Eye (tissue), 1 donor: ENCODE measurements at places on chromosomes 5 and 9.

DNA sequence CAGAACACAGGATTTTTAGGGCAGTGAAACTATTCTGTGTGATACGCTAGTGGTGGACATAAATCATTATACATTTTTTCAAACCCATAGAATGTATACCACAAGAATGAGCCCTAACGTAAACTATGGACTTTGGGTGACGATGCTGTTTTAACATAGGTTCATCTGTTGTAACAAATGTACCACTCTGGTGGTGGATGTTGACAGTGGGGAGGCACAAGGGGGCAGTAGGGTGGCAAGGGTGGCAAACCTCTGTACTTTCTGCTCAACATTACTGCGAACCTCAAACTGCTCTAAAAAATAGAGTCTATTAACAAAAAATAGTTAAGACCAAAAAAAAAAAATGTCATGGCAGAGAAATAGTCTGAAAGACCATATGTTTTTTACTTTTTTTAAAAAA lies 9.1 kb upstream of the MVB12B start:
- no peak for DNase-seq

- DNase-seq: no peak
Measured at GRCh38 chr5:34002629-34003328, 5.1 kb downstream of the AMACR start.

GRCh38 chr9:125374443-125375309 lies 113.0 kb downstream of the GAPVD1 start:
- peak; percentile 94 for DNase-seq

GRCh38 chr5:107869438-107870115 lies 198.8 kb upstream of the EFNA5 start:
- DNase-seq: peak; percentile 37

DNA sequence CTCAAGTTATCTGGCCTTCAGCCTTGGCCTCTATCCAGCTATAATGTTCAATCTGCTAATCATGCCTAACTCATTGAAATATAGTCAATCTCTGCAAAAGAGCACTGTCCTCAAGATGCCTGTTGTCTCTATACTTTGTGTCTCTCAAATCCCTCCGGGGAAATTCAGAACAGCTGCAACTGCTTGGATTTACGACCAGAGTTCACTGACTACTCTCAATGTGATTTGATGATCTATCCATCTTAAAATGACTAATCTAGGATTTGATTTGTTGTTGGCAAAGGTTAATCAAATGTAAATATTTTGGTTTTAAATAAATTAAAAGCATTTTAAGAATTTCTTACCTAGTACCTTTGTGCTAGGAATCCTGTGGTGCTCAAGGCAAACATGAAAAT lies 40.9 kb downstream of the SVEP1 start:
- DNase-seq: peak; percentile 16

GRCh38 chr5:127299678-127300077 lies 9.1 kb downstream of the MEGF10 start:
- DNase-seq: peak; percentile 51

DNA sequence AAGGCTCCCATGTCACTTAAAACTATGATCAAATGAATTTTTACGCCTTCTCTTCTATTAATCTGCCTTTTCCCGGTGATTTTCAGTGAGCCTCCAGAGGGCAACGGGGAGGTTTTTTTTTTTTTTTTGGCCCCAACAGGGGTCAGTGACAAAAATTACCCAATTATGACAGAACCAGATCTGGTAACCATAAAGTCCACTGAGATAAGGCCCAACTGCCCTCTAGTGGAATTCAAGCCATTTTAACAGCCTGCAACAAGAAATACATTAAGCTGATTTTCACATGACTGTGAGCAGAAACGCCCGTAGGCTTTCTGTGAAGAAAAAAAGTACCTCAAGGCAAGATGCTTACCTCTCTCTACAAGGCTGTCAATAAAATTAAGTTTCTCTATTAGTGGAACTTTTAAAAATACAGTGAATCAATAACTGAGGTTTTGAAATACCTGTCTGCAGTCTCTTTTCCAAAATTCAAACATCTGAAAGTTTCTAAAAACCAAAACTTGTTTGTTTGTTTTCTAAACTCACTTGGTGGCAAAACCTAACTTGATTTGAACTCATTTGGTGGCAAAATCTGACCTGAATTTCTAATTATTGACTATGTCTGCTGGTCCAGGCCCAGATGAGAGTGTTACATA lies 49.7 kb upstream of the FST start:
- no peak for DNase-seq

DNA sequence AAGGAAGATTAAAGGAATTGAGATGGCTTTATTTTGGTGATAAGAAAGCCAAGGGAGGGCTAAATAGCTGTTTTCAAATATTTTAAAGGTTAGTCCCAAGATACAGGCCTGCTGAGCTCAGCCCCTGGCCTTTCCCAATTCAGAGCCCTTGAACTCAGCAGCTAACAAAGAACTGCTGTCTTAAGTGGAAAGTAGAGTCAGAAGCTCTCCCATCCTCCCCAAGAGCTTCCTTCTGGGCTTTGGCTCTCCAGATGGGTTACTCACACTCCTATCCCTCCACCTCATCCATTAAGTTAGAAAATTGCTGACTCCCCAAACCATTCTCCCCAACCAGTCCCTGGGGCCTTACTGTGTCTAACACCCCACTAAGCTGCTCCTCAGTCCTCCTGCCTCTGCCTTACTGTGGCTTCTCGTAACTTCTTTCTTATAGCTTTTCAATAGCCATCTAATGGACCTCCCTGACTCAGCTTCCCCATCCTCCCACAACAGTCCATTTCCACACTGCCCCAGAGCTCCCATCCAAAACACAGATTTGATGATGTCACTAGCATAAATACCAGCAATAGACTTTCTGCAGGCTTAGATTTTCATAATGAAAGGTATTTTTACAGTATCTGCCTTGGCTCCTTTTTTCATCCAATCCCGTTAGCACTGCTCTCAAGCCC lies 239.1 kb downstream of the ENC1 start:
- DNase-seq: no peak

GRCh38 chr9:29806937-29807618 lies 2233.8 kb upstream of the C9orf72 start:
- DNase-seq: peak; percentile 4

DNA sequence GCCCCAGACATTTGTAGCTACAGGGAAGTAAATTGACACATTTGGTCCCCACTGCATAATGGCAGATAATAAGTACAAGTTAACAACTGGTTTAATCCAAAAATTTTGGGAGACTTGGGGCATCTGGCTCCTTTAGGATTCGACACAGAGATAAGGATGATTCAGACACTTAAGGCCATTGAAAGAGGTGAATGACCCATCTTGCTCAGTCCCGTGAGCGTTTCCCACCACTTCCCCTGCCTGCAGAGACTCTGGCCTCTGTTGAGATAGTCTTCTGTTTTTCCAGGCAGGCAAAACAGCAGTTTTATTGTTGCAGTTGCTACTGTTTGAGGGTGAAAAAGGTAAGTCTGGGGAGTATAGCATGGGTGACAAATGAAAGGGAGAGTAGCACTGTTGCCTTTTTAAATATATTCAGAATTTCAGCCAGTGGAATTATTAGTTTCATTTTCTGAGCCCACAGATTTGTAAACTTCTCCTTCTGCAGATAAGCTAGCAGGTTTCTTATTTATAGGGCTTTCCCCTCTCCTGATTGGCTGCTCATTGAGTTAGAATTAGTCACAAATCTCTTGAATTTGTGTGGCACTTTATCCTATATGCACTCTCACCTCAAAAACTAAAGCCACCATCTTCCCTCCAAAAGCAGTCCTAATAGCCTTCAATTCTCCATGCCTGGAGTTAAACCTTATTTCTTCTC lies 19.3 kb downstream of the ACO1 start:
- DNase-seq: no peak

DNA sequence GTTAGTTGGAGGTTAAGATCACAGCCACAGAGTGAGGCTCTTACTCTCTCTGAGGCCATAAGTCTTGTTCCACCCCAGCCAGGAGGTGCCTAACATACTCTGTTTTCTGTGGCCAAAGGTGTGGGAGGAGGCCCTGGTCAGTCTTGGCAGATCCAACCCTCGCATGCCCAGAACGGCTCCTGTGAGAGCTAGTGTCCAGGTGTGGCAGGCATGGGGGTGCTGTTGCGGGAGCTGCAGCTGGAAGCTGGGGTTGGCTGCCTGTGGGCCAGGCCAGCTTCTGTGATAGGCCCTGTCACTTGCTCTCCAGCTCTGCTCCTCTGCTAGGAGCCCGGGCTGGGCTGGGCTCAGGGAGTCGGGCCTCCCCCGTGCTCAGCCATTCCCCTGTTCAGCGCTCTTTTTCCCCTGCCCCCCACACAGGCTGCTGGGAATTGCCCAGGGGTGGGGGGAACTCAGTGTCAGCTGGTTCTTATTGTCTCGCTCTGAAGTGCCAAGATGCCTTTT lies 31.6 kb downstream of the IER5L start:
- DNase-seq: peak; percentile 81

GRCh38 chr5:160831801-160832200 lies 20.2 kb downstream of the ATP10B start:
- DNase-seq: no peak

DNA sequence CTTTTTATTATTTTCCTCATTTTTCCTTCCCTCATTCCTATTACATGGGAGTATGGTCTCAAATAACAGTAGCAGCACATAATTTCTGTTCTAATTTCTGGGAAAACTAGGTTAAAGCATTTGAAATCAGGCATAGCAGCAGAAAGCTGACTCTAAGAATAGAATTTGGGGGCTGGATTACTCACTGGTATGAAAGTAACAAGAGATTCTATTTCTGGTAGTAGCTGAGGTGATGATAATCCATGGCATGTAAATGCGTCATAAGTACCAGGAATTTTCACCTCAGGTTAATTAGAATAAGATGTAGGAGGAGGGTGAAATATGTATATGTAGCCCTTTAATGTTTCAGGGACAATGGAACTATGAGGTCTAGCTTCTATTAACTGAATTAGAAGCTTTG lies 662.0 kb downstream of the PTPRD start:
- DNase-seq: no peak

DNA sequence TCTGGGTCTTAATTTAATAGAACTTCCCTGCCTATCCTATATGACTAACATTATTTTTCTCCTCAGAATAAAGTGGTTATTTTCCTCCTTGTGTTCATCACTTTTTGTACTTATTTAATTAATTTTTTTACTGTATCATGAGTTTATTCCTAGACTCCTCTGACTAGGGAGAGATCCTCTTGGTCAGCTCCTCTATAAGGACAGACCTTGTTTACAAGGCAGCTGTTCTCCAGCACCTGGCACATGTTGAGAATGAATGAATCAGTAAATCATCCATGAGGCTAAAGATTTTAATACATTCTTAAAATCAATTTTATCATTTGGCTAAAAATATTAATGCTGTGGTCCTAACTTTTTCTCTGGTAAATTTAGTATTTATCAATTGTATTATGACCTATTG lies 139.8 kb downstream of the NUDT12 start:
- no peak for DNase-seq

DNA sequence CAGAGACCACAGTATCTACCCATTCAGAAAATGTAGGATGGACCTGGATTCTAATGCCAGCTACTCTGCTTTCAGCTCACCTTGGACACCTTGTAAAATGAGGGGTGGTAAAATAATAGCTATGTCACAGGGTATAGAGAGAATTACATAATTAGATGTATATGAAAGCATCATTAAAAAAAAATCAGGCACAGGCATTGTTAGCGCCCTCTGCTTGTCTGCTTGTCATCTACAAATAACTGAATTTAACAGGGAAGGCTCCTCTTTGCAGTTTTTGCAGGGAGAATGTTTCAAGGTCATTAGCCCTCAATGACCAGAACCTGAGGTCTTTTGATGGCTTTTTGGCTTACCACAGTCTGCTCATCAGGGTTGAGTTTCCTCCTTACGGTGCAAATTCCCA lies 58.0 kb downstream of the GPR21 start:
- DNase-seq: no peak

- DNase-seq: no peak
Measured at GRCh38 chr9:120914396-120914795, 12.2 kb downstream of the TRAF1 start.

DNA sequence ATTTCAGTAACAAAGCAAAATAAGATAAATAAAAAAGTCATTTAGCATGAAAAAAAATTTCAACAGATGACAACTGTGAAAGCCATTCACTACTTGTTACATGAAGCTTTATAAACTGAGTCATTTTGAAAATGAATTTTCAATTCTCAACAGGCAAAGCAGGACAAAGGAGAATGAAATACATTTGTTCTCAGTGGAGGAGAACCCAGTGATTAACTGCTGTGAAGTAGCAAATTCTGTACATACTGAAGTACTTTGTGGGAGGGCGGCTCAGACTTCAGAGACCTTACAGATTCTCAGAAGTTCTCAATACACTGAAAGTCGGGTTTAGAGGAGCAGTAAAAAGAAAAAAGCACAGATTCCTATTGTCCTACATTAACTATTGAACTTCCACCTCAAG lies 21.7 kb downstream of the SKIC3 start:
- DNase-seq: no peak

GRCh38 chr5:38534156-38534453 lies 22.3 kb downstream of the LIFR start:
- DNase-seq: no peak

DNA sequence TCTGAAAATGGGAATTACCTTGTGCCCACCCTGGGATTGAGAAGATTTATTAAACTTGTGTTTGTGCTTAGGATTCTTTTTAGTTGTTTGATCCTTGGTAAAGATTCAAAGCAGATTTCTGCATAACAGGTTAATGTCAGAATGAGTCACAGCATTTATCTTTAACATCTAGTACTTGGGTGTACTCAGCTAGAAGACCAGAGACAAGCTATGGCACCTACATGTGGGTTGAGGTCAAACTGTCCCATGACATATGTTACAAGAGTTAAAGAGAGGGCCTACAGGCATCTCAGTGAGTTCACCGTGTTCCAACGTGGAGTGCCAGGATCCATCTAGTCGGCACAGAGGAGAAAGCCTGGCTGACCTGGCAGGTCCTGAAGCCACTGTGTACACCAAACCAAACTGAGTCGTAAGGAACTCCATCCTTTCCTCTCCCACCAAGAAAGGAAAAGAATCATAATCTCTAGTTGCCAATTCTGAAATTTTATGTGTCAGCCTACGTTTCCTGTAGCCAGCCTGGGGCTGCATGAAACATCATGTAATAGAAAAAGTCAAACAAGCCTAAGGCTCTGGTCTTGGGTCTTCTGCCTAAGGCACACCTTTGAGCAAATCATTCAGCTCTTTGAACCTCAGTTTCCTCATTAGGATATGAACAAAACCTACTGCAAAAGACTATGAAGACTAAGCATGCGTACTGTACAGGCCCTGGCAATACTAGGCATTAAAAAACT lies 73.7 kb downstream of the RCL1 start:
- no peak for DNase-seq

DNA sequence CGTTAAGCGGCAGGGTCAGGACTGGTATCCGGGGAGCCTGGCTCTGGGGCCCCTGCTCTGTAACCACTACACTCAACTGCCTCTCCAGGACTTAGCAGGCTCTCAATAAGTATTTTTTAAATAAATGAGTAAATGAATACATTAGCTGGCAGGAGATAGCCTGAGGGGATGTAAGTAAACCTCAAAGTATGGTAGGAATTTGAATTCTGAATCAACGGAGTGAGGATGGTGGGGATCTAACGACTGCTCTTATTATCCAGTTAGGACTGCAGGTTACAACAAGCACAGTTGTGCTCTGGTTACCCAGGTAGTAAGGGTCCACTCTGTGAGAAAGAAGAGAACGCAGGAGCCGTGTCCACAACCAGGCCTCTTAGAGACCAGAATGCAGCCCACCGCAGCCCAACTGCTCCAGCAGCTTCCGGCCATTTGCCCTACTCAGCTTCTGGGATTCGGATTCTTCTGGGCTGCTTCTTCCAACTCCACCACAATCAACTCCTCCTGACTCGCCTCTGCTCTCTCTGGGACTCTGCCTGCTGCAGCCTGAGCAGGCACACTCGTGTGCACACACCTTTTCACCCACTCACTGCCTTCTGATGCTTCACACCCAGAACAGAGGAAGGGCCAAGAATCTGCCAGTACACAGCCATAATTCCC lies 52.6 kb downstream of the MED27 start:
- no peak for DNase-seq

- no peak for DNase-seq
Measured at GRCh38 chr5:13692172-13692571, 252.3 kb downstream of the DNAH5 start.
